ENCODE measurements at places on chromosomes 7 and 10.

DNA sequence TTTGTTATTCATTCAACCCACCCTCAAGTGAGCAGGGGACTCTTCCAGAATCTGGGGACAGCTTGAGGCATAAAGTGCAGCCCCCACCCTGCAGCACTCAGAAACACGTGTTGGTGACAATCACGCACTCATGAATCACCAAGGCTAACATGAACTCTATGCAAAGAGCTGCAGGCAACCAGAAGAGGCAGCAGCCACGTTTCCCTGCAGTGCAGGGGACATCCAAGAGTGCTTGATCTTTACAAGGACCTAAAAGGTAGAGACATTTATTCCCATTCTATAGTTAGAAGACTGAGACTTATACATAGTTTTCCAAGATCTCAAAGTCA, 135.2 kb upstream of the GDF10 start:
- no peak for DNase-seq

- DNase-seq, result no peak
Measured at GRCh38 chr7:153522261-153522660, 529.9 kb upstream of the DPP6 start.

DNA sequence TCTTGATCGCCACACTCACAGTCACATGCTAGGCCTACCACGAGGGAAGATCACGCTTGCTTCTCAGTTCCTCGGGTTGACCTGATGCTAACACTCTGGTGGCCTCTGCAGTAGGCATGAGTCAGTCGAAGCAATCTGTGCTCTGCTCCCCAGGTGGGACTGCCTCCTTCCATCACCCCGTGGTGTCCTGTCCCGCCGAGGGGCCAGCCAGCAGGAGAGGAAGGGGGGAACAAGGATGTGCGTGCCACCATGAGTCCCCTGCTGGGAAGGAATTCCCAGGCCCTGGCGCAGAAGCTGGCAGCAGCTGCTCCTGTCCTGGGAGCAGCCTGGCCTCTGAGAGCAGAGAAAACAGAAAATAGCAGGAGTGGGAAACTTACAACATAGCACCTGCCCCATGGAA, 695.0 kb upstream of the NRP1 start:
- no peak for DNase-seq

DNA sequence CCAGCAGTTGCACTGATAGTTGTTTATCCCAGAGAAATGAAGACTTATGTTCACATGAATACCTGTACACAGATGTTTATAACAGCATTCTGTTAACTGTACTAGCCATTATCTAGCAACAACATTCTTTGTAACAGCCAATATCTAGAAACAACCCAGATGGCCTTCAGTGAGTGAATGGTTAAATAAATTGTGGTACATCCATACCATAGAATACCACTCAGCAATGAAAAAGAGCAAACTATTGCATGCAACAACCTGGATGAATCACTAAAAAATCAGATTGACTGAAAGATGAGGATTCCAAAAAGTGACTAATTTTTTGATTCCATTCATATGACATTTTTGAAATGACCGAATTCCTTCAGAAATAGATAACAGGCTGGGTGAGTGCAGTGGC, 360.3 kb downstream of the MALRD1 start:
- no peak for DNase-seq

DNA sequence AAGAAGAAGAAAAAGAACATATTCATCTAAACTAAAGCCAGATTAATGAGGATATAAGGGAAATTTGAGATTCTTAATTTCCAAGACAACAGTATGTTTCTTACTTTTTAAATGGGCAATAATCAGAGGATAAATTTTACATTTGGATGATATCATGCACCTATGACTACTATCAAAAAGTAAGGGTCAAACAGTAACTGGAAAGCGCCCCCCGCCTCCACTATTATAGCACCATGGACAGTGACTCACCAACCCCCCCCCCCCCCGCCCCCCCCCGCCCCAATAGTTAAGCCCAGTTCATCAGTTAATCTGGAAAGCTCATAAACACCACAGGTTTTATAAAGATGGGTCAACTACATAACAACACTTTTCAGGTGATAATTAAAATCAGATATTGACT, 194.3 kb upstream of the DGKB start:
- DNase-seq, result no peak

DNA sequence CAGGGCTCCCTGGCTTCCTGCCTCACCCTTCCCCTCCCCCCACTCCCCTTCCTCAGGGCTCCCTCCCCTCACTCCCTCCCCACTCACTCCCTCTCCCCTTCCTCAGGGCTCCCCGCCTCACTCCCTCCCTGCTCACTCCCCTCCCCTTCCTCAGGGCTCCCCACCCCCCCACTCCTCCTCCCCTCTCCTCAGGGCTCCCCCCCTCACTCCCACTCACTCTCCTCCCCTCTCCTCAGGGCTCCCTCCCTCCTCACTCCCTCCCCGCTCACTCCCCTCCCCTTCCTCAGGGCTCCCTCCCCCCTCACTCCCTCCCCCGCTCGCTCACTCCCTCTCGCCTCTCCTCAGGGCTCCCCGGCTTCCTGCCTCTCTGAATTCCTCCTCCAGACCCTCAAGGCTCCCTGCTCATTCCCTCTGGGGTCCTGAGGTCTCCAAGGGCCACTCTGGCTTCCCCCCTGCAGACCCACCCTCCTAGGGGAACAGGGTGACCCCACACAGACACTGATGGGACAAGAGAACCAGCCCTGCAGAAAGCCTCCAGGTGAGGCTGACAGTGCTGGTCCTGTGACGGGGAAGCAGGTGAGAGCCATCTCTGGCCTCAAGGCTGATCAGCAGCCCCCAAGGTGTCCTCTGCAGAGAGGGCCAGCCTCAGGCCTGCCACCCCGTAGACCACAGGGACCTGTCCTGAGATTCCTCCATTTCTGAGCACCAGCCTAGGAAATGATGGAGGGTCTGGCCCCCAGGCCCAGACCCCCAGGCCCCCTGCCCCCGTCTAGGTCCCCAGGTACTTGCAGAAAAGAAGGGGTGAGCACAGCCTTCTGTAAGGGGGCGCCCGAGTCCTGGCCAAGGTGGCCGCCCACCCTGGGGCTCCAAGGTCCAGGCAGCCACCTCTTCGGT, 47.2 kb downstream of the PWWP2B start:
- DNase-seq, result no peak

DNA sequence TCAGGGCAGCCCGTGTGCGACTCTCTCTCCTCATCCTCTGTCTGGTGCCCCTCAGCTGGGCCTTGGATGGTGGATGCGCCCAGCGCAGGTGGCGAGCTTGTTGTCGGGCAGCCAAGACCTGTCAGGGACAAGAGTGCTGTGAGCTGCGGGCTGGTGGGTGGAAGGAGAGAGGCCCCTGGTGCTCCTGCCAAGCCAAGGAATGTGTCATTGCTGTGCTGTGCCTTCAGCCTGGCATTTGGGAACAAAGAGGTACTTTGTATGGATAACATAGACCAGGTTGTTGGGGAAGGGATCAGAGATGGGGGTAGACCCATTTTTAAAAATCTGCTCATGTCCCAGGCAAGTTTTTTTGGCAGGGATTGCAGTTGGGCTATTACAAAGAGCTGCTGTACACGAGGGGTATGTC, 120.9 kb downstream of the PKD1L1 start:
- DNase-seq, result no peak

DNA sequence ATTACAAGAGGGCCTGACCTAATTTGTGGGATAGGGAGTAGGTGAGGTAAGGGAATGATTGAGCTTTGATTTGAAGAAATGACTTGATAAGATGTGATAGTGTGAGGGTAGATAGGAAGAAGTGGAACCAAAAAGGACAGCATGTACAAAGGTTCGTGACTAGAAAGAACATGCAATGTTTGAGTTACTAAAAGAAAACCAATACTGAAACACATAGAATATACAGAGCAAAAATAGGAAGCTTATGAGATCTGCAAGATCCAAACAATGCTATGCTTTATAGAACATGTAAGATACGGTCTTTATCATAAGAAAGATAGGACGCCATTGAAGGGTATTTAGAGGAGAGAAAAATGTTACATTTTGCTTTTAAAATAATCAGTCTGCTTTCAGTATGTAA, 343.8 kb downstream of the ATRNL1 start:
- DNase-seq, result no peak

GRCh38 chr10:110792476-110793125, 79.1 kb upstream of the PDCD4 start:
- no peak for DNase-seq

- DNase-seq, result no peak
Measured at GRCh38 chr7:36318116-36318515, 71.5 kb upstream of the ANLN start.

- DNase-seq, result no peak
Measured at GRCh38 chr10:34184939-34185386, 630.1 kb downstream of the PARD3 start.

GRCh38 chr7:13442226-13442625, 547.2 kb downstream of the ETV1 start:
- DNase-seq, result no peak

DNA sequence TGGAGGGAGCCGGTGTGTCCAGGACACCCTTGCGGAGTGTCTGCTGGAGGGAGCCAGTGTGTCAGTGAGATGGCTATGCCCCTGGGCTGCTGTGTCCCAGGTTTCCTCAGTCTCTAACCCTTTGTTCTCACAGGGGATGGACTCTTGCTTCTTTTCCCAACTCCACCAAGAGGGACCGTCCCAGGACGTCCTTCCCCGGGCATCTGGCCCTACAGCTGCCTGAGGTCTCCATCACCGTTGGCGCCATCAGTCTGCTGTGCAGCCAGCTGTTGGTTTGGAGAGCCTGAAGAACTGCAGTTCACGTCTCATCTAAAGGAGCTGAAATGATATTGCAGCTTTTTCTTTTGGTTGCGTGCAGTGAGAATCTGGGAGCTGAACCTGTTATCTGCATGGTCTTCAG, 136.2 kb downstream of the VIPR2 start:
- DNase-seq, result no peak

- DNase-seq, result no peak
Measured at GRCh38 chr7:108063520-108063933, 60.6 kb upstream of the LAMB1 start.

DNA sequence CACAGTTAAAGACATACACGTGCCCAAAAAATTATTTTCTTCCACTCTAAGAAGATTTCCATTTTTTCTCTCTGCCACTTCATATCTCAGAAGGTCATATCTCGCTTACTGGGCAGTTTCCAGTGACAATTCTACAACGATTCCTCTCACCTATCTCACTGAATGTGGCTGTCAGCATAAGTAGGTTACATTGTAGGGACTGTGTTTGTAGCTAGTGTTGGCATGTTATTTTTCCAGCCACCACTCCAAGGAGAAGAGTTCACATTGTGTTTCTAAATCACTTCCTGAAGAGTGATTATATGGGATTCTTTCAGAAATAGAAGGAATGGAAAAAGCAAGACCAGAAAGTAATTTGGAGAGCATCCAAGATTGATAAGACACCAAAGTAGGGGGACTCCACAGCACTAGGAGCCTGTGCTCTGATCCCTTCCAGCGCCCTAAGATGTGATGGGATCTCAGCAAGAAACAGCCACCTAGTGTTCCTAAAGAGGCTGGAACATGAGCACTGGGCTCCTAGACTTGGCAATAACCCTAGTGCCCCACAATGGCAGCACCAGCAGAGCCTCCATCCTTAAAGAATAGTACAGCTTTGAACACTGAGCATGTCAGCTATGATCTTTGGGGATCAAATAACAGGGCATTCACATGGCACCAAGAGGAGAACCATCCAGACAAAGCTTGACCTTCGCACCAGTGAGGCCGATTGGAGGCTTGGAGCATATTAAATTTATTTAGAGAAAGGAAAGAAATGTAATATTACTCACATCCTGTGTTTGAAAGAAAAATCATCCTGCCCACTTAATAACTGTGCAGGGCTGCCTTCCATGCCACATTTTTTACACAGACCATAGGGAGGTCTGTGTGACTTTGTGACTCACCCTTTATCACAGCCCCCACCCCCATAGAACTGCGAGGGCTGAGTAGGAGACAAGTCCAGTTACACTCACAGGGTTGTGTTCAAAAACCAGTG, 51.8 kb downstream of the CAV1 start:
- DNase-seq, result peak; percentile 86

- no peak for DNase-seq
Measured at GRCh38 chr7:16034866-16035265, 348.4 kb upstream of the MEOX2 start.

Measured in AG04449 (cell line).